ENCODE measurements at places on chromosomes 3 and 15.

DNA sequence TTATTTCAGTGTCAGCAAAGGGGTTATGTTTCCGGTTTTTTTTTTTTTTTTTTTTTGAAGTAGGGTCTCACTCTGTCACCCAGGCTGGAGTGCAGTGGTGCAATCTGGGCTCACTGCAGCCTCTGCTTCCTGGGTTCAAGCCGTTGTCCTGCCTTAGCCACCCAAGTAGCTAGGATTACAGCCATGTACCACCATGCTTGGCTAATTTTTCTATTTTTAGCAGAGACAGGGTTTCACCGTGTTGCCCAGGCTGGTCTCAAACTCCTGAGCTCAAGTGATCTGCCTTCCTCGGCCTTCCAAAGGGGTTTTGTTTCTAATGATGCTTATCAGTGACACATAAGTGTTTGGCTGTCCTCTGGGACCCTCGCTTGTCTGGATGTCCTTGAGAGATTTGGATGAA is 235.7 kb upstream of the C2CD4B start:
- no peak for DNase-seq

GRCh38 chr3:18758047-18758704 is 333.0 kb upstream of the SATB1 start:
- peak; percentile 31 for DNase-seq

- no peak for DNase-seq
These were observed 59.1 kb upstream of the SLC6A1 start for GRCh38 chr3:10933470-10933804.

- DNase-seq: no peak
These were observed 29.2 kb downstream of the PRR23E start for GRCh38 chr3:127222163-127222562.

GRCh38 chr15:57147621-57148020 is 228.7 kb upstream of the CGNL1 start:
- DNase-seq: no peak

- DNase-seq: no peak
These were observed 20.9 kb upstream of the MELTF start for GRCh38 chr3:197050511-197050910.

- DNase-seq: no peak
These were observed 75.8 kb upstream of the ABI3BP start for GRCh38 chr3:101068876-101069606.
